HCT116 (cell line): ENCODE measurements at places on chromosomes 2 and 18.
A peak's percentile ranks its signal among the peaks of the same experiment; 100 is the strongest.

GRCh38 chr18:8616028-8616401, 6.8 kb downstream of the RAB12 start:
- DNase-seq = no peak

- DNase-seq = no peak
Measured at GRCh38 chr2:148021059-148021861, at the start of gene MBD5. Gene MBD5 (plus strand): TSS chr2:148021091.

GRCh38 chr18:11767935-11768334, 78.9 kb downstream of the GNAL start:
- no peak for DNase-seq

DNA sequence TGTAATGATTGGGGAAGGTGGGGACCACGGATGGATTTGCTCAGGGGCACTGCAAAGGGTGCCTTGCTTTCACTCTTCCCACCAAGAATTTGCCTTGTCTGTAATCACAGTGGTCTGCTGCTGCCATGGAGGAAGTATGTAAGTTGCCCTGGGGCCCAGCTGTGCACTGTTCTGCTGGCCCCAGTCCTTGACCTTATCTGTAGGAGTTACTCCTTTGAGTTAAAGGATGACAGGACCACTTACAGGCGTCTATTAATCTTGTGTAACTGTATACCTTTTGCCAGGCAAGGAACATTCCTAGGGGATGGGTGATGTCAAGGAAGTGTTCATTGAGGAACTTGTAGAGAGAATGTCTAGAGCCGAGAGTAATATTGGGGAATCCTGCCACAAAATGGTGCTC, 212.8 kb upstream of the LRRTM1 start:
- no peak for DNase-seq

GRCh38 chr2:177772529-177772928, 300.0 kb downstream of the PDE11A start:
- peak; percentile 39 for DNase-seq

DNA sequence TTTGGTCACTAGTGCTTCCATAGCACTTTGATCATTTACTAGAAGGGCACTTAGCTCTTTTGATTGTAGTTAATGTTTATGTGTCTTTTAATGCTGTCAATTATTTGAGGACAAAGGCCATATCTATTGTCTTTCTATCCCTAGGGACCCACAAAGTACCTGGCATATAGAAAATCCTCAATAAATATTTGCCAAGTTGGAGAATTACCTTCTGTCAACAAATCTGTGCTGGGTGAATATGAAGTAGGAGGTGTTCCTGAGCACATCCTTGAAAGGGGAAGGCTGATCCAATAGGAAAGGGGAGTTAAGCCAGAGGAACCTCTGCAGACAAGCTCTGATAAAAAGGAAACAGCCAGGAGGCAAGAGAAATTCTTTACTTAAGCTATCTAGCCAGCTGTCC, 8.2 kb downstream of the DPP4 start:
- no peak for DNase-seq

DNA sequence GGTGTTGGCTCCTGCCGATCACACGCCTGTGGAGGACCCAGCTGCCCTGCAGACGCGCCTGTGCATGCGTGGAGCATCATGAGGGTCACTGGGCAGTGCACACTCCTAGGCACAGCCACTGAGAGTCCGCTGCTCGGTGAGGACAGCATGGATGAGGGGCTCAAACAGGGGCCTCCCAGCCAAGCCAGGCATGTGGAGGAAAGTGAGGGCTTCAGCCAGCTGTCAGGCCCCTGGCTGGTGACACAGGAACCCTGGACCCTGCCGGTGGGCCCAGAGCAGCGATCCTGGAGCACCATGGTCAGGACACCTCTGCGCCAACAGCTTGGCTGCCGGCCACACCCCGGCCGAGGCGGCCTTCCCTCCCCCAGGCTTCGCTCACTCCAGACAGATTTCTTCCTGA, 171.2 kb downstream of the RTP5 start:
- no peak for DNase-seq

GRCh38 chr18:33277431-33277830, 163.1 kb downstream of the CCDC178 start:
- no peak for DNase-seq

DNA sequence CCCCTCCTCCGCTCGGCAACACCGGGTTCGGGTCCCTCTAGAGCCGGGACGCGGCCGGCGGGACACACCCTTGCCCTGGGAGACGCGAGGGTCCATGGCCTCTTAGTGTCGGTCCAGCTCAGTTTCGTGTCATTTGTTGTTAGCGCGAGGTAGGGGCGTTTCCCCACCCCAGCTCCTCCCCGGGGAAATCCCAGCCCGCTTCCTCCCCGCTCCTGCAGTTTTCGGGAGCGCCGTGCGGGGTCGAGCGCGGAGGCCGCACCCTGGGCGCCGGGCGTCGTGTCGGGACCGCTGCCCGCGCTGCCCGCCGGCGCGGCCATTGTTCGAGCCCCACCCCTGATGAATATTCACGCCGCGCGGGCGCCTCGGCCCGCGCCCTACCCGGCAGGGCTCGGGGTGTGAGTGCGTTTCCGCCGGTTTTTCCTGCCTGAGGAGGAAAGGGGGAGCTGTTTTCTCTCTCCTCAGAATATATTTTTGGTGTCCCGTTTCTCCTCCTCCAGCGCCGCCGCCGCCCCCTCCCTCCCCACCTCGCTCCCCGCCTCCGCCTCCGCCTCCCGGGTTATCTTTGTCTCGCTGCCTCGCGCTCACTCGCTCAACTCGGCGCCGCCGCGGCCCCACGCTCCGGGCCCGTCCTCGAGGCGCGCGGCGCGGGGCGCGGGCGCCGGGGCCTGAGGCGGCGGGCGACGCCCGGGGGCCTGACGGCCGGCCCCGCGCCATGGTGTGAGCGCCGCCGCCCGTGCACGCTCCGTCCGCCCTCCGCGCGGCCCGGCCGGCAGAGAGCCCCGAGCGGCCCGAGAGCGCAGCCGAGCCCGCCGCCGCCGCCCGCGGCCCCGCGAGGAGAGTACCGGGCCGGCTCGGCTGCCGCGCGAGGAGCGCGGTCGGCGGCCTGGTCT, at the start of gene MAP4K4:
Gene MAP4K4, plus strand, starts transcription at position 584 of the 890 bp plus-strand sequence. CDS start 374 bp downstream, outside the sequence.
- DNase-seq = peak; percentile 44

GRCh38 chr2:677056-677958, at the start of gene TMEM18:
Gene TMEM18 (minus strand): TSS chr2:677406. CDS start chr2:677345, 61 bp downstream.
- peak; percentile 99 for DNase-seq

DNA sequence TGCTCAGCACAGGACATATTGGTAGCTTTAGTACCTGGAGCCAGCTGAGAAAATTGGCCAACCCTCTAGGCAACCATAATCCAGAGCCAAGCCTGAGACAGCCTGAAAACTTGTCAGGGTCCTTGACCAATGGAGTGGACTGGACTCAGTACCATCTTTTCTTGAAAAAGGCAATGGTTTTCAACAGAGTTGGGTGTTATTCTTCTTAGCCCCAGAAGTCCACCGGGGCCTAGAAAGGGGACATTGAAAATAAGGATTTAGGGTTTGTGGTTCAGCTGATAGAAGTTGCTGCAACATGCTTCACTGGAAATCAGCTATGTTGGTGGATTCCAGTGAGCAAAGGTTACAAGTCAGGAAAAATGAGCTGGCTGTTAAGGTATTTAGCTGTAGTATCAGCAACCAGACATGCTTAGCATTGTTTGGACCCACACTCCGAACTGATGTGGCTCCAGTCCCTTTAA, 22.1 kb upstream of the CNOT11 start:
- DNase-seq = no peak

DNA sequence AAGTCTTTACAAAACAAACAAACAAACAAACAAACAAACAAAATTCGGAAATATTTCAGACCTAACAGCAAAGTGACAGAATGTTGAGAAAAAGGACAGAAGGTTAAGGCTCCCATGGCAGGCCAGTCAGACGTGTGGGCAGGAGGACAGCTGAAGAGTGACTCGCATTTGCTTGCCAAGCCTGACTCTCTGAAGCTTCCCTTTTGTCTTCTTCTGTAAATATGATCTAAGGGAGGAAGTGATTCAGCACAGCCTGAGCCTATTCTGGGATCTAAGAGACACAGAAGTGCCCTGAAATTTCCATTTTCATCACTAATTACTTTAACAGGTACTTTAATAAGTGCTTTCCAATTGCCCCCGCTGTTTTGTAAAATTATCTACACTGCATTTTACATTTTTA, 134.0 kb upstream of the LYPD1 start:
- DNase-seq = no peak

DNA sequence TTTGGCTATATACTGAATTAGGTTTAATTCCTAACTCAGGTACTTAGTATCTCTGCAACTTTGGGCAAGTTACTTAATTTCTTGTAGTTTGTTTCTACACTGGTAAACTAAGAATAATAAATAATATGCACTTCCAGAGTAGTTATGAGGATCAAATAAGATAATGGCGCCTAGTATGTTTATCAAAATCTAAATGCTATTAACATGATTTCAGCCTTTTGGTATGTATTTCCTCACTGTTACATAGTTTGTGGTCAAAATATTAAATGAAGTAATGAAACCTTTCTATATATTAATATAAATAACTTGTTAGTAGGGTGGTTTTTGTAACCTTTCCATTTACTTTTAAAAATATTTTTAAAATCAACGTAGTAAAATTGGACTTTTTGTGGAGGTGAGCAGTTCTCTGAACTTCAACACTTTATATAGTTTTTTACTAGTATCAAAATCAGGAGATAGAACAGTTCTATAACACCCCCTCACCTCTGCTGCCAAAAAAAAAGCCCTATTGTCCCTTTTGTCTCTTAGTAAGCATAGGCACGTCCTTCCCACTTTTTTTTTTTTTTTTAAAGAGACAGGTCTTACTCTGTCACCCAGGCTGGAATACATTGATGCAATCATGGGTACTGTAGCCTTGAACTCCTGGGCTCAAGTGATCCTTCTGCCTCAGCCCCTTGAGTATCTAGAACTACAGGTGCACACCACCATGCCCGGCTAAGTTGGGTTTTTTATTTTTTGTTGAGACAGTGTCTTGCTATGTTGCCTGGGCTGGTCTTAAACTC, 44.8 kb downstream of the RAB3GAP1 start:
- no peak for DNase-seq

DNA sequence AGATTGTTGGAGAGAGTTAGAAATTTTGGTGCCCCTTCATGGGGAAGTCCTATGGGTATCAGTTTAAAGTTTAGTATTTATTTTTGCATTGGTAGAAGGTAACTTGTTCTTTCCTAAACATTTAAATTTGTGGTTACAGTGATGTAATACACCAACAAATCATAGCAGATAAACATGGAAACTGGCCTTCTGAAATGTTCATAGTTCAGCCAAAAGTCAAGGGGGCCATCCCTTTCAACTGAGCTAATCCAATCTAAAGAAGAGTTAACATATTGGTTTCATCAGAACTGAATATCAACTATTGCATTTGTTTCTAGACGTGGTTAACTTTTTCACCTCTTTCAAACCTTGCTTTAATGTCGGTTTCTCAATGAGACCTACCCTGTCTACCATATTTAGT, 46.3 kb downstream of the PPP1R1C start:
- DNase-seq = no peak

- no peak for DNase-seq
Measured at GRCh38 chr2:9959262-9959661, 7.8 kb downstream of the GRHL1 start.

DNA sequence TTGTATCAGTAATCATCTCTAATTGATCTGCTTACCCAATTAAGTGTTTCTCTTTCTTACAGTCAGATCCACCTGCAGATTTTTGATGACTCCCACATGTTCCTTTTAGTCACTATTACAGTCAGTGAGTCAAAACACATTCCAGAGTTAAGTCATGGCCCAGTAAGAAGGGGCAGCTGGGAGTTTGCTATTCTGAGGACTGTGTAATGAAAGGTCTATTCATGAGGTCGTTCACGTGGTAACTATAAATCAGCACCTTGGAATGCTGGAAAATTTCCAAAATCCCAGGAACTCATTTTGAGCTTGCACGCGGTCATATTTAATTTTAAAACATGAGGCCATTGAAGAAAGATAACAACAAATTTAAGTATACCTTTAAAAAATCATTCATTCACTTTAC, 252.5 kb downstream of the XIRP2 start:
- peak; percentile 71 for DNase-seq

GRCh38 chr2:5360081-5360480, 332.1 kb upstream of the SOX11 start:
- no peak for DNase-seq

DNA sequence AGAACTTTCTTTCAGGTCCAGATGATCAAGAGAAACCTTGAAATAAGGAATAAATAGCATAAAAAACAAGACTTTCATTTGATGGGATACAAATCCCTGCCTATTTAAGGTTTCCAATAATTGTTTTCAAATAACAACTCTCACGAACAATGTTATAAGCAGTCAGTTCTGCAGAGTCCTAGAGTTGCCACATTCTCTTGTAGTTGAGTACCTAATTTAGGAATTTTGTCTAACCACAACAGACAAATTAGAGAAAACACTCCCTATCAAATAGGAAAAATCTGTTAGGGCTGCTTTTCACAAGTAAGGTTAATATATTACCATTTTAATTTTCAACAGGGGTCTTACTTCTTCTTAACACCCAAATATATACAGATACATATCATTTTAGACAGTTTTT, 130.1 kb upstream of the CDH20 start:
- no peak for DNase-seq
